Neural progenitor cell (in vitro differentiated cells): ENCODE measurements at places on chromosomes 2 and 18.
A peak's percentile ranks its signal among the peaks of the same experiment; 100 is the strongest.

DNA sequence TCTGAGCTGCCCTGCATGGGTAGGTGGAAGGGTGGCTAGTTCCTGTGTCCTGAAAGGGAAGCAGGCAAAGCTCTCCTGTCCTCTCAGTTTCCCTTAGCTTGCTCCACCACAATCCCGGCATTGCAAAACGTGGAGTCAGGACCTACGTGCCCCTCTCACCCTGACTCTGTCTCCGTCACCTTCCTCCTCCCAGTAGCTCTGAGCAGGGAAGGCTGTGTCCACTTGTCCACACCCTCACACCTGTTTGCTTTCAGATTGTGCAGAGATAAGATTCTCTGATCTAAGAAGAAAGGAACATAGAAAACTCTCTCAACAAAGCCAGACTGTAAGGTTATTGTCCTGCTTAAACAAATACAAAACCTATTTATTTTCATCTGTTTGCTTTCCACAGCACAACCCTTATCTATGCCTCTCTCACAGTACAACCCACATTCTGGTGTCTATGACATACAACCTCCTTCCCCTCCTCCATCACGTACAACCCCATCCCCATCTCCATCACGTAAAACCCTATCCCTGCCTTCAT is 79.0 kb downstream of the ALPK2 start:
- H3K27me3 ChIP-seq, result no peaks in the 10 kb centered on the region
- no peaks in the 10 kb centered on the region for H3K4me1 ChIP-seq
- H3K36me3 ChIP-seq, result no peaks in the 10 kb centered on the region
- no peak for DNase-seq
- H3K4me3 ChIP-seq, result no peak overlapping the region
- no peak overlapping the region for H3K27ac ChIP-seq

DNA sequence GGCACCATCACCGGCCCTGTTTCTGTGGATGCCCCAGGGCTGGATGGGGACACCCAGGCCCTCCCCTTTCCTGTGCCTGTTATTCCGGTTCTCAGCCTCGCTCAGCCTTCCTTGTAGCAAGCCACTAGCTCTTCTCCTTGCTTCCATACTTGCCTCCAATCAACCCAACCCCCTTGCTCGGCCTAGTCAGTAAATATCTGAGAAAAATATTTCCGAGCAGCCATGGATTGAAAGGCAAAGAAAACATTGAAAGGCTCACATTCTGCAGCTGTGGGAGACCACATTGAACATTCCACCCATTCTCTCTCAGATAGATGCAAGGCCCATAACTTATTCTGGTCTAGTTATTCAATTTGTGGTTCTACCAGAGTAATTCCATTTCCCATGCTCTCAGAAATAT is 114.9 kb downstream of the SPP2 start:
- peaks cover 24% of the 10 kb centered on the region for H3K4me1 ChIP-seq
- no peak overlapping the region for H3K4me3 ChIP-seq
- no peaks in the 10 kb centered on the region for H3K36me3 ChIP-seq
- DNase-seq, result no peak
- no peak overlapping the region for H3K27ac ChIP-seq

DNA sequence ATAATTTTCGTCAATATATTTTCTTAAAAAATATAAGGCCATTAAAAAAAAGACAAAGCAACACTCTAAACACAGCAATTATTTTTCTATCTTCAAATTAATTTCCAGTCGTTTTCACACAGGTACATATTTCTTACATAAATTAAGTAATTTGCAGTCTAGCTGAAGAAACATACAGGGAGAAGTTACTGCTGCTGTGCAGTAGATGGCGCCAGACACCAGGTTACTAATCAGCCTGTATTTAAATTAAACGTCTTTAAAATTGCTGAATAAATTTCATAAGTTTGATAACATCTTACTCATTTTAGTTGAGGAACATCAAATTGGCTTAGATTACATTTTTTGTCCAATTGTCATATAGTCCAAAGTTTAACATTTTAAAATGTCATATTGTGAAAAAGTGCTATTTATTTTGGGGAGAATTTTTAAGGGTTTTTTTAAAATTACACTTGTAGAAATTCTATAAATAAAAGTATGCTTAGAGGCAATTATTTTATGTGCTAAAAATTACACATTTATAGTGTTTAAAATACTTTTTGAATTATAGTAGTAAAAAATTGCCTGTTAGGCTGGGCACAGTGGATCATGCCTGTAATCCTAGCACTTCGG is 88.4 kb downstream of the PMAIP1 start:
- no peaks in the 10 kb centered on the region for H3K36me3 ChIP-seq
- H3K27me3 ChIP-seq, result no peaks in the 10 kb centered on the region
- H3K4me1 ChIP-seq, result no peaks in the 10 kb centered on the region
- H3K27ac ChIP-seq, result no peak overlapping the region
- no peak overlapping the region for H3K4me3 ChIP-seq
- DNase-seq, result peak; percentile 49

DNA sequence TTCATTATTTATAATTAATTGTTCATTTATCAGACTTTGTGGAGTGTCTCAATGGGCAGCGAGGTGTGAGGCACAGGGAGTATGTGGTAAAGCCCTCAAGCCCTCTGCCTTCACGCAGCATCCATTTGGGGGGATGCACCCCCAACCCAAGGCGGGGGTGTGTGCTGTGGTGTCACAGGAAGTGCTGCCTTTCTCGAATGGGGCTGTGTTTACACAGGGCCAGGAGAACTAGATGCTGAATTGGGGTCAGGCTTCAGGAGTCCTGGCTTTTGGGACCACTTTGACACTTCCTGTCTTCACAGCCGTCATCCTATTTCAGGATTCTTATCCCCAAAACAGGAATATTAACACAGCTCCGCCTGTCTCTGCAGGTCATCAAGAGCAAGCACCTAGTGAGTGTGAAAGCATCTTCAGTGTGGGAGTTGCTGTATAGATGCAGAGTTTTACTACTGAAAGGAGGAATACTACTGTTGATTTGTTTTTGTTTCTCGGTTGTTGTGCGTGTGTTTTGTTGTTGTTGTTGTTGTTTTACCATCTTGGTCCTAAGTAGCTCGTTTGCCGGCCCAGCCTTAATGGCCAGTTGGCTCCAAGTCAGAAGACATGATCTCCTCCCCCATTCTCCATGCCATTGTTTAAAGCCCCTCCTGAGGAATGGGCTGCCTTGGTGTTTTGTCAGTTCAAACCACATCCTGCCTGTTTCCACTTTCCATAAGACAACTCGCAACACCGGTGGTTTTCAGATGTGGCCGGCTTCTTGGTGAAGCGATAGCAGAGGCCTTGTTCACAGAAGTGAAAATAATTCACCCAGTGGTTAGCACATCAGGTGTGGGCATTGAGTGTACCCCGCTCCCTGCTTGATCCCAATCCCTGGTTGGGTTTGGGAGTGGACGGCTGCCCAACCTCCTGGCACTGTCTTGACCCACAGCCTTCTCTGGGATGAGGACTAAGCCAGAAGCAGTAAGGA is 221.3 kb downstream of the BCL2 start:
- H3K4me3 ChIP-seq, result no peak overlapping the region
- DNase-seq, result no peak
- no peaks in the 10 kb centered on the region for H3K27me3 ChIP-seq
- H3K36me3 ChIP-seq, result no peaks in the 10 kb centered on the region
- H3K4me1 ChIP-seq, result no peaks in the 10 kb centered on the region
- no peak overlapping the region for H3K27ac ChIP-seq

DNA sequence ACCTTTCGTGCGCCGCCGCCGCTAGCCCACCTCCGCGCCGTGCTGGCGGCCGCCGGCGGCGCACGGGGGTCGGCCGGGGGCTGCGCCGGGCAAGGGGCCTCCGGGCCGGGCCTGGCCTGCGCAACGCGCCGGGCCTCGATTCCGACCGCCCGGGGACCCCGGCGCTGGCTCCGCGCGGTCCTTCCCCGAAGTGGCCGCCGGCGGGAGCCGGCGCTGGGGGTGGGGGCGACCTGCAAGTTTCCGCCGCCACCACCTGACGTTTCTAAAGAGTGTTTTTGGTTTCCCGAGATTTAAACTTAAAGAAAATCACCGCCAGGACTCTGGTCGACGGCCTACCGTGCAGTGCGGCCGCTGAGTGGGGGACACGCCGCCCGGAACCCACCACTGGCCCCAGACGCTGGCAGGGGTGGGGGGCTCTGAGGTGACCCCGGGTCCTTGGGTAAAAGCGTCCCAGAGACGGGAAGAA is 3.8 kb upstream of the GATA6 start:
- peak overlapping the region; percentile 43 for H3K4me3 ChIP-seq
- H3K36me3 ChIP-seq, result no peaks in the 10 kb centered on the region
- H3K27ac ChIP-seq, result no peak overlapping the region
- peak; percentile 77 for DNase-seq
- H3K27me3 ChIP-seq, result peaks cover 100% of the 10 kb centered on the region

GRCh38 chr2:199462956-199463692 is 5.4 kb upstream of the SATB2 start:
- H3K4me3 ChIP-seq, result peak overlapping the region; percentile 53
- peaks cover 93% of the 10 kb centered on the region for H3K27me3 ChIP-seq
- DNase-seq, result peak; percentile 92
- no peak overlapping the region for H3K27ac ChIP-seq
- no peaks in the 10 kb centered on the region for H3K36me3 ChIP-seq

- no peak overlapping the region for H3K27ac ChIP-seq
- peaks cover 10% of the 10 kb centered on the region for H3K4me1 ChIP-seq
- DNase-seq, result no peak
- no peak overlapping the region for H3K4me3 ChIP-seq
- H3K36me3 ChIP-seq, result no peaks in the 10 kb centered on the region
These were observed 285.9 kb downstream of the NDUFA10 start for GRCh38 chr2:239739206-239739605.

DNA sequence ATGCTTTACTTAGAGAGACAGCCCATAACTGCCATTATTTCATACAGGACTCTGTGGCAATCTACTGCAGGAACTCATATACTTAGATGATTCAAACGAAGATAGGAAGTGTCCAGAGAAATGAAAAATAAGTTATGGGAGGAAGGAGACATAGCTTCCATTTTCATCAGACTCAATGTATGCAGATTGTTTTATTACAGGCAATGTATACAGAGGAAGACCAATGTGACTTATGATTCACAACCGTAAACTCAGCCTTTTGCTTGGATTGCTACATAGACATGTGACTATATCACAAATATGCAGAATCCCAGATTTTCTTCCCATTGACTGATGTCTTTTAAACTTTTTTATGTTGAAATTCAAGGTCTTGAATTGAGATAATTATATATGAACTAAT is 793.4 kb downstream of the SATB2 start:
- H3K4me1 ChIP-seq, result no peaks in the 10 kb centered on the region
- DNase-seq, result no peak
- H3K36me3 ChIP-seq, result no peaks in the 10 kb centered on the region
- no peak overlapping the region for H3K27ac ChIP-seq
- H3K4me3 ChIP-seq, result no peak overlapping the region

DNA sequence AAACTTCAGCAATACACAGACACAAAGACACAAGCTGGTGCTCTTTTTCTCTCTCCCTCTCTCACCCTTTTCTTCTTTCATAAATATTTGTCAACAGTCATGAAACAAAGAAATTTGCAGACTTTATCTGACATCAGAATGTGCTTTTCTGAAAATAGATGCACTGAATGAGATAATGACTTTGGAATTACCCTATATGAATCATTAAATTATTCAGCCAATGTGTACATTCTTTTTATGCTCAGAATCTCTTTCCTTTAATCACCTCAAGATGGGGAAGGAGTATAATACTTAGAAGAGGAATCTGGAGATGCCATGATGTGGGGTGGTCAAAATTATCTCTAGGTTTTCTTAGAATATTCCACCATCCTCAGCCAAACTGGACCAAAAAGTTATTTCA is 289.9 kb downstream of the LRRTM1 start:
- no peak overlapping the region for H3K27ac ChIP-seq
- no peak overlapping the region for H3K4me3 ChIP-seq
- H3K4me1 ChIP-seq, result peaks cover 6% of the 10 kb centered on the region
- H3K36me3 ChIP-seq, result no peaks in the 10 kb centered on the region

DNA sequence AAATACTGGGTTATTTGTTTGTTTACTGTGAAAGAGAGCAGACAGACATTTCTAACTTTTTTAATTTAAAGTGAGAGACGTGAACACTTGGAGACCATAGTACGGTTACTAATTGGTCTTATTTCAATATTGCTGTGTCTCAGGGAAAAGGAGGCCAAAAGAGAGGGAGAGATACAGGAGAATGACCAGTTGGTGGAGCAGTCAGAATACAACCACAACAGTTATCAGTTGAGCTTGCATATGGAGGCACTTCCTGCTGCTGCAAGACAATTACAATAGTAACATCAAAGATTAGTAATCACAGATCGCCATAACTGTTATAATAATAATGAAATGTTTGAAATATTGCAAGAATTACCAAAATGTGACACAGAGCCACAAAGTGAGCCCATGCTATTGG is 58.2 kb downstream of the TWSG1 start:
- no peak overlapping the region for H3K4me3 ChIP-seq
- H3K27ac ChIP-seq, result no peak overlapping the region
- H3K27me3 ChIP-seq, result no peaks in the 10 kb centered on the region
- DNase-seq, result peak; percentile 7

GRCh38 chr2:136386046-136386445 is 268.1 kb upstream of the CXCR4 start:
- no peaks in the 10 kb centered on the region for H3K27me3 ChIP-seq
- H3K4me1 ChIP-seq, result no peaks in the 10 kb centered on the region
- no peaks in the 10 kb centered on the region for H3K36me3 ChIP-seq
- no peak for DNase-seq
- H3K27ac ChIP-seq, result no peak overlapping the region

- DNase-seq, result no peak
- H3K27ac ChIP-seq, result no peak overlapping the region
- H3K36me3 ChIP-seq, result no peaks in the 10 kb centered on the region
- peaks cover 47% of the 10 kb centered on the region for H3K27me3 ChIP-seq
- no peak overlapping the region for H3K4me3 ChIP-seq
- H3K4me1 ChIP-seq, result peaks cover 14% of the 10 kb centered on the region
These were observed 73.7 kb upstream of the TGFA start for GRCh38 chr2:70627211-70627898.

- H3K4me1 ChIP-seq, result no peaks in the 10 kb centered on the region
- H3K27me3 ChIP-seq, result no peaks in the 10 kb centered on the region
- H3K4me3 ChIP-seq, result no peak overlapping the region
These were observed 10.4 kb downstream of the KCNE4 start for GRCh38 chr2:223062396-223062795.

DNA sequence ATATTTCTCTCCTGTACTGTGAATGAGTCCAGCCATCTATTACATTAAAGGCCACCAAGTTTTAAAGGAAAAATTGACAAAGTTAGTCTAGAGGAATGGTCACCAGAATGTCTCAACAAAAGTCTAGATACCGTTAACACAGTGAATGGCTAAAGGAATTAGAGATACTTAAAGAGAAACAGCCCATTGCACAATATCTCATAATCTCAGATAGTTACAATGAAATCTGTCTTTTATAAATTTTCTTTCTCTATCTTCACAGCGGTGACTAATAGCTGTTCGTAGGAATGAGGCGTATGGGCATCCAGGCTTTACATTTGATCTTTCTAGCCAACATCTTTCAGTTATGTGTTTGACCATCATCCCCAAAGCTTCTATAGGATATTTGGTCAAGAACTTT is 30.6 kb downstream of the R3HDM1 start:
- no peaks in the 10 kb centered on the region for H3K36me3 ChIP-seq
- no peak overlapping the region for H3K4me3 ChIP-seq
- H3K4me1 ChIP-seq, result peaks cover 4% of the 10 kb centered on the region
- H3K27me3 ChIP-seq, result no peaks in the 10 kb centered on the region
